Uterus (tissue), 4 donors: ENCODE measurements at places on chromosomes 5 and 9.

DNA sequence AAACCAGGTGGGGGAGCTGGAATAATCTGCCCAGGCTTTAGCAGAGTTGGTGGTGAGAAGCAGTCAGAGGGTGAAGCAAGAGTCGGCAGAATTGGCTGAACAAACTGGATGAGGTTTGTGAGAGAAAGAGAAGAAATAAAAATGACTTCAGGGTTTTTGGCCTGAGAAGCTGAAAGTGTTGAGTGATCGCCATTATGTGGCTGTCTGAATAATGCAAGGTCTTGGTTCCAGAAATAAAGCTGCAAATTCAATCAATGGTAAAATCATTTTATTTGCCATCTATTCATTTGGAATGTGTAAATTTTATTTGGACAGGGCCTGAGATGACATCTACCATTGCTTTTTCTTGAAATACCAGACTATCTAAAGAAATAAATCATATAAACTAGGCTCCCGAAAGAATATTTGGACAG, 50.4 kb upstream of the DAB2 start:
- no peaks in the 10 kb centered on the region for H3K4me1 ChIP-seq
- no peak overlapping the region for H3K27ac ChIP-seq
- no peaks in the 10 kb centered on the region for H3K36me3 ChIP-seq
- H3K27me3 ChIP-seq, result no peaks in the 10 kb centered on the region

DNA sequence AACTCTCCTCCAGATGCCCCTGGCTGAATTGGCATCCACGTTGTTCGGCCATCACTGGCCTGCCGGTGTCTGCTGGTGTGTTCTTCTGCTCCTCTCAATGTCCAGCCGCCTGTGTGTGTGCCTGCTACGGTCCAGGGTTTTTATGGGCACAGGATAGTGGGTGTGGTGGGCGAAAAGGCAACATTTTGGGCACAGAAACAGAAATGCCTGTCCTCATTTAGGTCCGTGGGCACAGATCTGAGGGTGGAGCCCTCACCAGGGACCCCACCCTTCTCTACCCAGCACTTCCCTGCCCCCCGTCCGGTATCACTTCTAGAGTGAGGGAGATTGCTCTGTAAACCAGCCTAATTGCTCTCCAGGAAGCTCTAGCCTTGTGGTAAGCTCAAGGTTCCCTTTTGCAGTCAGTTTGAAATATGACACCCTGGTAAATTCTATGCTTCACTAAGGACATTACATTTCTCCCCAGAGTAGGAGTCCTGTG, 410.1 kb downstream of the MAT2B start:
- no peaks in the 10 kb centered on the region for H3K27me3 ChIP-seq
- DNase-seq, result no peak
- H3K36me3 ChIP-seq, result no peaks in the 10 kb centered on the region
- no peak overlapping the region for H3K27ac ChIP-seq
- H3K4me3 ChIP-seq, result no peak overlapping the region
- no peaks in the 10 kb centered on the region for H3K4me1 ChIP-seq

GRCh38 chr9:22142671-22143070, 133.6 kb upstream of the CDKN2B start:
- H3K27me3 ChIP-seq, result no peaks in the 10 kb centered on the region
- H3K4me3 ChIP-seq, result no peak overlapping the region
- no peak for DNase-seq
- H3K36me3 ChIP-seq, result no peaks in the 10 kb centered on the region

DNA sequence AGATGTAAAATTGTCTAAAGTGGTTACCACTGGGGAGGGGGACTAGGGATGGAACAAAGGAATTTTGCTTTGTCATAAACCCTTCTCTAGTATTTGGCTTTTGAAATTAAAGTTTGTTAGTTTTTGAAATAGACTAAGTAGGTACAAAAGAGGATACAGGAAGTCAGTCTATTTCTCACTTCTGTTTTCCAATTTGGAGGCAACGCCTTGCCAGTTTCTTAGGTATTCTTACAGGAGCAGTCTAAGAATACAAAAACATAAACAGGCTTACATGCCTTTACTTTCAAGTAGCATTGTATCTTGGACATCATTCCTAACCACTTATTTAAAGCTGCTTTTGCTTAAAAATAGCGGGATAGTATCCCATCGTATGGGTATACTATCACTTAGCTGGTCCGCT, 34.4 kb downstream of the ALG2 start:
- no peak for DNase-seq
- H3K4me1 ChIP-seq, result no peaks in the 10 kb centered on the region
- no peaks in the 10 kb centered on the region for H3K36me3 ChIP-seq
- H3K27me3 ChIP-seq, result no peaks in the 10 kb centered on the region

- H3K4me1 ChIP-seq, result no peaks in the 10 kb centered on the region
- H3K27me3 ChIP-seq, result no peaks in the 10 kb centered on the region
- no peak overlapping the region for H3K4me3 ChIP-seq
- DNase-seq, result no peak
Observed at GRCh38 chr5:133930061-133930812, 38.2 kb downstream of the C5orf15 start.

DNA sequence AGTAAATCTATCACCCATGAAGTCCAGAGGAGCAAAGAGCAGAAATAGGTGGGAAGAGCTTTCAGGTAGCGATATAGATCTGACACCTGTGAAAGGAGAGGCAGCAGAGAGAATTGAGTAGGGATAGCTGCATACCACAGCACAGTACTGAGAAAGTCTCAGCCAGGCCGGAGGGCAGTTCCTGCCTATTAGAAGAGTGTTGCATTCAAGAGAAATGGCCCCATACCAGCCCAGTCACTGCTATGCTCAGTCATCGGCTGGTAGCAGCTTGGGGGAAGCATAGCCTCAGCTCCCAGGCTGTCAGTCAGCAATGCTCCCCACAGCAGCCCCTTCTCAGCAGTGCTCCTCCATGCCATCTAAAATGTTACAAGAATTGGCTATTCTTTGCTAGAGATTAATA, 285.1 kb upstream of the CDH6 start:
- DNase-seq, result no peak
- no peaks in the 10 kb centered on the region for H3K27me3 ChIP-seq
- H3K4me3 ChIP-seq, result no peak overlapping the region
- H3K4me1 ChIP-seq, result no peaks in the 10 kb centered on the region
- H3K36me3 ChIP-seq, result no peaks in the 10 kb centered on the region
